ENCODE measurements at places on chromosomes 5 and 9.

GRCh38 chr9:137660144-137660543 is 41.3 kb downstream of the EHMT1 start:
- DNase-seq: no peak

DNA sequence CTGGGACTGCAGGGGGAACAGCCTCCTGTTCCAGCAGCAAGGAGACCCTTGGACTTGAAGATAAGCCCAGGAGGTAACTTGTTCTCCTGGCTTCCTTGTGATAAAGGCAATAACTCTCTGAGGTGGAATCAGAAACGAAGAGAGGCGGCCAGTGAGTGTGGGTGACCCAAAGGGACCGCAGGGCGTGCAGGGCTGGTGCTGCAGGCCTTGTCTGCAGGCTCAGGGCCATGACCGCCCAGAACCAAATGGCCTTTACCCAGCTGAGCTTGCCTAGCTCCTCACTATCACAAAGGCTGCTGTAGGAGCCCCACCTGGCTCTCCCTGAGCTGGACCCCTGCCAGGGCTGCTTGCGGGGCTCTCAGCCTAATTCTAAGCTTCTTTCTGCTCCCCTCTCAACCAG is 72.5 kb downstream of the NDFIP1 start:
- no peak for DNase-seq

- no peak for DNase-seq
These were observed 31.8 kb downstream of the MAP1B start for GRCh38 chr5:72138943-72139521.

GRCh38 chr5:76692274-76692540 is 23.7 kb upstream of the F2R start:
- no peak for DNase-seq

- no peak for DNase-seq
These were observed 235.7 kb upstream of the PRR16 start for GRCh38 chr5:120228262-120229031.

DNA sequence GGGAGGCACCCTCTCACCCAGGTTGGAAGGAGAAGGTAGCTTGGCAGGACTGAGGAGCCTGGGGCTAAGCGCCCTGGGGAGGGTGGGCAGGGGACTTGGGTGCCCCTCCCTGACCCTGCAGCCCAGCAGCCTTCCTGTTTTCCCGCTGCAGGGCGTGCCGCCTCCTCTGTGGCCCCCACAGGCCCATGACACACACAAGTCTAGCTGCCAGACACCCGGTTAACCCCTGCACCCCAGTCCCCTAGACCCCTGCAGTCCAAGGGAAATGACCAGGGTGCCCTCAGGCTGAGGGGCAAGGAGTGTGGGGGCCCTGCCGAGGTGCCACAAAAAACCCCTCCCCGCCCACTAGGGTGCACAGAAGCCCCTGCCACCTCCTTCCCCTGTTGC is 33.0 kb downstream of the GOLGA2 start:
- DNase-seq: no peak

DNA sequence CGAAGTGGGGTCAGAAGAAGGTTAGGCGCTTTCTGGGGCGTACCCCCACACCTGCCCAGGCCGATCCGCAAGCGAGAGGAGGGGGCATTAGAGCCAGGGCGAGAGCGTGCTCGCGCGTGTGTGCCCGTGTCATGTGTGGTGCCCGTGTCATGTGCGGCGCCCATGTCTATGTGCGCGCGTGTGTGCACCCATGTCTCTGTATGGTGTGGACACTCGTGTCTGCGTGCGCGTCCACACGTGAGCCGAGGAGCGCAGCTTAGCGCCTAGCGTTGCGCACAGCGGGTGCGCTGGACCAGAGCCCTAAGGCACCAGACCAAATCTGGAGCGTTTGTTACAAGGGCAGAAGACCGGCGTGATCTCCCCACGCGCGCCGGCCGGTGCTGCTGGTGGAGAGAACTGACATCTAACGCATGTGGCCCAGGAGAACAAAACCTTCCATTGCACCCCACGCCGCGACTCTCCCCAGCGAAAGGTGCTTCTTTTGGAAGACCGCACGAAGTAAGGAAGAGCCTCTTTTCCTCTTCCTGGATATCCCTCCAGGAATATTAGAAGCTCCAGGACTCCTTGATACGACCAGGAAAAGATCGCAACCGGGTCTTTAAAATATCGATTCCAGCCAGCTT is 644 bp downstream of the NIM1K start:
- DNase-seq: no peak

- no peak for DNase-seq
These were observed 183.7 kb downstream of the PDE4D start for GRCh38 chr5:59709846-59710245.

DNA sequence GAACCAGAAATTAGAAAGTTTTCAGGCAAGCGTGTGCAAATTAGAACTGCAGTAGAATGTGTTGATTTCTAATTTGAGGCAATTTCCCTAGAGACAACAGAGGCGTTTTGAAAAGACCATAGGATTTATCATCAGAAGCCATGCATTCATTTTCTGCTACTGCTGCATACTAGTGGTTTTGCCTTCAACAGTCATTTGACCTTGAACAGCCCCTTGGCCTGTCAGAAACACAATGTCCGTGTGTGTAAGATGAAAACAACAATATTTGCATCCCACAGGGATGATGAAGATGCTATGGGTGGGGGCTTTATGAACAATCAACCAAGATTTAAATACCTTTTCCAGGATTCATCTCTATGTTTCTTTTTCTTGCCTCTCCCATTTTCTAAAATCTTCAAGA is 73.7 kb downstream of the PDE4D start:
- DNase-seq: no peak

- DNase-seq: no peak
These were observed 34.3 kb upstream of the EIF4EBP3 start for GRCh38 chr5:140513124-140513523.

DNA sequence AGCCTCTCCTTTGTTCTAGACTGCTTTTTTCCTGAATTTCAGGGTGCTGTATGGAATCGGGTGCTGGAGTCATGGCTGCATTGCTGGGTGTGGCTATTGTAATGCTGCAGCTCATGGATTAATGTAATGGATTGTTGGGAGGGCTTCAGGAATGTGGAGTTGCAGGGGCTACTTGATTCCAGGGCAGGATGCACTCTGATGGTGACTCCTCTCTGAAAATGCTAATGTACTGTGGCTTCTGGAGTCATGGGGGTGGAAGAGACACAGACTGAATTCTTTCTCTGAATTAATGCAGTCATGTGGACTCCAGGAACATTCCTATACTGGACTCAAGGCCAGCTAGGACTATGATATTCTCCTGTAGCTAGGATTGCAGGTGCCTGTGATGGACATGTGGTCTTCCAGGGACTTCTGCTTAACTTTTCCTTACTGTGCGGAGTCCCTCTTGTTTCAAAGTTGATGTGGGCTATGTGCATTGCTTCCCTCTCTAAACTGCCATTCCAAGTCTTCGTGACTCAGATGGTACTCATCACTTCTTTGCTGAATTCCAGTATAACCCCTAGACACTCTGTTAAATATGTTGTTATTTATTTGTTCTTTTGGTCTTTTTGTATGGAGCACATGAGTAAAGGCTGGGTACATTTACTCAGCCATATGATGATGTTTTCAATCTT is 396.2 kb downstream of the KCTD16 start:
- no peak for DNase-seq

- DNase-seq: peak; percentile 55
These were observed 1.0 kb downstream of the EGR1 start for GRCh38 chr5:138466125-138466899.

DNA sequence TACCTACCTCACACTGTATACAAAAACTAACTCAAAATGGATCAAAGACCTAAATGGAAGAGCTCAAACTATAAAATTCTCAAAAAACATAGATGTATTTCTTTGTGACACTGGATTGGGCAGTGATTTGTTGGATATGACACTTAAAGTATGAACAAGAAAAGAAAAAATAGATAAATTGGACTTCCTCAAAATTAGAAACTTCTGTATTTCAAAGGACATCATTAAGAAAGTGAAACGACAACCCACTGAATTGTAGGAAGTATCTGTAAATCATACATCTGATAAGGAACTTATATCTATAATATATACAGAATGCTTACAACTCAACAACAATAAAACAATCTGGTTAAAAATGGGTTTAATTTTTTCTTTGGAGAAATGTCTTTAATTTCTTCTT is 96.7 kb downstream of the NRG2 start:
- DNase-seq: no peak
